ENCODE measurements at places on chromosomes 7 and 10.

- H3K27ac ChIP-seq: no peak overlapping the region
- no peaks in the 10 kb centered on the region for H3K4me1 ChIP-seq
- H3K36me3 ChIP-seq: no peaks in the 10 kb centered on the region
- no peaks in the 10 kb centered on the region for H3K27me3 ChIP-seq
- no peak for DNase-seq
Observed at GRCh38 chr7:18202315-18203045, 174.8 kb upstream of the PRPS1L1 start.

GRCh38 chr10:9230625-9231024 lies 1176.1 kb downstream of the GATA3 start:
- DNase-seq: no peak
- H3K27me3 ChIP-seq: no peaks in the 10 kb centered on the region
- H3K4me1 ChIP-seq: peaks cover 13% of the 10 kb centered on the region
- H3K4me3 ChIP-seq: no peak overlapping the region

- H3K36me3 ChIP-seq: no peaks in the 10 kb centered on the region
- H3K27ac ChIP-seq: no peak overlapping the region
- no peak overlapping the region for H3K4me3 ChIP-seq
- no peak for DNase-seq
Observed at GRCh38 chr10:78830976-78831375, 237.8 kb upstream of the ZMIZ1 start.

DNA sequence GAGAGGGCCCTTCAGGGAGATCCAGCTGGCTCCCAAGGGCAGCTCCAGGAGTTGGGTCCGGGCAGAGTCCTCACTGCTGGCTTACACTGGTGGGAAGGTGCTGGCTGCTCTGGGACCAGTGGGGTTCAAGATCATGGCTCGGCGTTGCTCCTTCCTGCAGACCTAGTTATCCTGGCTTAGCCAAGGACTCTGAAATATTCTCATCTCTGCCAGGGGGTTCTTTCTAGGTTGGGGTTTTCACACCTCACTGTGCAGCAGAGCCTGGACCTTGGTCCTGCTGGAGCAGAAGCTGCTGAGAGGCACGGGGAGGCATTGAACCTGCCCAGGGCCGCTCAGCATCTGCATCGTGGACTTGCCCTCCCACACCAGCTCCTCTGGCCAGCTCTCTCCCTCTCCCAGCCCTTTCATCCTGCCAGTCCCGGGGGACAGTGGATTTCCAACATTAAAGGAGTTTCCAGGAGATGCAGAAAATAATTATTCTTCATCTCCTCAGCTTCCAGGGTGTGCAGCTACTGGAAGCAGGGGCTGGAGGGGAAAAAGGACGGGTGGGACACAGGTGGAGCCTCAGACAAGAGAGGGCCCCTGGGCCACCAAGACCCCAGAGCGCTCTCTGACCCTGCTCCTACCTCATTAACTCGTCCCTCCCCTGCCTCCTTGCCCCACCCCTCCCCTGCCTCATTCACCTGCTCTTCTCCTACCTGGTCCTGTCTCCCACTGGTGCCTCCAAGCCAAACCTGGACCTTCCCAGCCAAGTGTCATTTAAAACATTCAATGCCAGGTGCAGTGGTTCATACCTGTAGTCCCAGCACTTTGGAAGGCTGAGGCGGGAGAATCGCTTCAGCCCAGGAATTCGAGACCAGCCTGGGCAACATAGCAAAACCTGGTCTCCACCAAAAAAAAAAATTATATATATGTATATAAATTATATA lies 42.5 kb downstream of the JAKMIP3 start:
- no peak for DNase-seq
- no peak overlapping the region for H3K27ac ChIP-seq
- H3K36me3 ChIP-seq: no peaks in the 10 kb centered on the region
- no peaks in the 10 kb centered on the region for H3K27me3 ChIP-seq
- no peak overlapping the region for H3K4me3 ChIP-seq

GRCh38 chr7:156969972-156970420 lies 20.5 kb downstream of the NOM1 start:
- H3K27ac ChIP-seq: peak overlapping the region; percentile 85
- peaks cover 40% of the 10 kb centered on the region for H3K36me3 ChIP-seq
- peaks cover 23% of the 10 kb centered on the region for H3K4me1 ChIP-seq
- H3K4me3 ChIP-seq: no peak overlapping the region
- DNase-seq: peak; percentile 28

All from keratinocyte (primary cell).